ENCODE measurements at places on chromosomes 11 and 22. TPM values are rescaled to one million over a fixed set of nuclear protein-coding genes. Genes with fewer than 3 reads are reported as not detected.

- DNase-seq, result no peak
Measured at GRCh38 chr22:47772864-47773263, 1010.4 kb downstream of the TBC1D22A start.

DNA sequence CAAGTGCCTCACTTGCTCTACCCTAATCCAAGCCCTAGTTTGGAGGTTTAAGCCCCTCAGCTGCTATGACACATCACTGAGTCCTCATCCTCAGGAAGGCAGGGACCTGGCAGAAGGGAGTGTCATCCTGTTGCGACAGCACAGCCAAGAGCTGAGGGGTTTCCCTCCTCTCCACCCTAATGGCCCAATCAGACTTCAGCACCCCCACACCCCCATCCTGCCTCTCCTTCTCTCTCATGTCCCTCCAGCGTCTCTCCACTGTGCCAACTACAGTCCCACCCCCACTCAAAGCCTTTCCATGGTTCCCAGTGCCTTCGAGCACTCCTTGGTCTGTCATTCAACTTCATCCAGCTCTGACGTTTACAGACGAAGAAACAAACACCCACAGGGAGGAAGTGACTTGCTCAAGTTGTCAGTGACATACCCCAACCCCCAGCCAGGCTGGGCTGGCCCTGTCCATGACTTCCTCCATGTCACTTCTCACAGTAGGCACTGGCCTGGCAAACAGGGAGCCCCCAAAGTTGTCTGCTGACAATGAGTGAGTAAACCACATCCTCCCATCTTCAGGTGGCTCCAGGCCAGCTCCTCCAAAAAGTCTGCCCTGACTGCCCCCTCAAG, 15.6 kb downstream of the ARAP1 start:
- DNase-seq, result no peak

- peak; percentile 97 for DNase-seq
Measured at GRCh38 chr22:50525104-50525857, at the start of gene SCO2. Gene SCO2, minus strand, starts transcription at chr22:50525598. Its CDS starts 1,187 bp downstream, at chr22:50524411.

- no peak for DNase-seq
Measured at GRCh38 chr11:134509381-134510232, 97.6 kb upstream of the B3GAT1 start.

Gene SCGB2A2
- total RNA-seq, result not detected

Gene FOLH1
- total RNA-seq, result 3.2 TPM

GRCh38 chr11:96470521-96470920, 80.7 kb downstream of the JRKL start:
- no peak for DNase-seq

DNA sequence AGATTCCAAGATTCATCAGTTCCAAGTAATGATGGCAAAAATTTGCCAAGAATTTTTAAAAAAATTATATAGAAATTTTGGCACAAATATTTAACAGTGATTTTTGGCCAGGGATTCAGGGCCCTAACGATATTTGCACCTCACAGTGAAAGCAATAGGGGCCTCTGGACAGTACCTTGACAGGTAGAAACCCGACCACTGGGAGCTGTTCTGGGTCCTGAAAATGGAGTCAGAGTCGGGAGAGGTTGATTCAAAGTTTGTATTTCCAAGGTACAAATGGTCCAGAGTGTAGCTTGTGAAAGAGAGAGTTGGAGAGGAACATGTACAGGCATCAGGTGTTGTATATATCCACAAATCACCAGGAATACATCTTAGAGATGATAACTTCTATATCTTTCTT, 41.6 kb downstream of the MRGPRX2 start:
- no peak for DNase-seq

DNA sequence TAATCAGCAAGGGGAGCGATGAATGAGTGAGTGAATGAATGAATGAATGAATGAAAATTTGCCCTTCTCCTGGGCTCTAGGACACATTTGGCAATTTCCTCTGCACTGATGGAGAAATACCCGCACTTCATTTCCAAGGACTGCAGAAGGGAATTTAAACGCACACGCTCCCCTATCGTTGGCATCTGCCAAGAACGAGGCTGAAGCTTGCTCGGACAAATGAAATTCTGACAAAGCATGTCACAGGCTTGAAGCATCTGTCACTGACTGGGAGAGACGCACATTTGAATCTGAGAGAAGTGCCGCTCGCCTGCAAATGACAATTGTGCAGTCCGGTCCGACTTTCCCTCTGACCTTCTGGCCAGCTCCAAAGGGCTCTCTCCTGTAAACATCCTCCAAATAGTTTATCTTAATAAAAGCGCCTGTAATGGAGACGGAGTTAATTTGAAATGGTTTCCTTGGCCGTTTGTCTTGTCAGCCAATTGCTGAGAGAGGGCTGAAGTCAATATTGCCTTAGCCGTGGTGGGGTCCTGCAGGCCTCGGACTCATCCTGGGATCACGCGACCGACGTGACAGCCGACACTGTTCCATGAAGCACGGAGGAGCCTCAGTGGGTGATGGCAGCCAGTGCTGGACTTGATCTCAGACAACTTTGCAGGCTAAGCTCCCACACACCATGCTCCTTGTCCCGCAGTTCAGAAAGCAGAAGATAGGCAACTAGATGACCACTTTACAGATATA, 260.7 kb downstream of the MN1 start:
- DNase-seq, result no peak

Gene F2
- not detected for total RNA-seq

Gene LRRC74B
- not detected for total RNA-seq

- DNase-seq, result no peak
Measured at GRCh38 chr11:47899801-47900200, 51.7 kb upstream of the NUP160 start.

Gene DMC1
- total RNA-seq, result 8.4 TPM

DNA sequence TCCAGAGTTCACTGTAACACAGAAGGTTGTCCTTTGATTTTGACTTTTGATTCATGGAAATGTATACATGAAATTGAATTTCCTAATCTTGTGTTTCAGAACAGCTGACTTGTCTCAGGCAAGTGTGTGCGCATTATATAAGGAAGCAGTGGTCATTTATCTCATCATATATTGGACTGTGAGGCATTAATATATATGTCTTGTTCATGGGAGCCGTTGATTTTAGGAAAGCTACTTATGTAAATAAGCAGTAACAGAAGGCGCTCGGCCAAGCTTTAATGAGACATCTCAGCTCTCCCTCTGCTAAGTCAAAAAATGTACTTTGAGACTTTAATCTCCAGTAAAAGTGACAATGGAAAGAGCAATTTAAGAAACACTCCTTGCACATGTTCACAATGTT, 100.5 kb downstream of the PDHX start:
- DNase-seq, result no peak

Gene TRIM48
- total RNA-seq, result not detected
